ENCODE measurements at places on chromosomes 7 and 10.

- DNase-seq = no peak
Measured at GRCh38 chr10:77310288-77310840, 327.2 kb downstream of the KCNMA1 start.

- no peak for DNase-seq
Measured at GRCh38 chr10:48249004-48249762, 25.3 kb downstream of the FRMPD2 start.

DNA sequence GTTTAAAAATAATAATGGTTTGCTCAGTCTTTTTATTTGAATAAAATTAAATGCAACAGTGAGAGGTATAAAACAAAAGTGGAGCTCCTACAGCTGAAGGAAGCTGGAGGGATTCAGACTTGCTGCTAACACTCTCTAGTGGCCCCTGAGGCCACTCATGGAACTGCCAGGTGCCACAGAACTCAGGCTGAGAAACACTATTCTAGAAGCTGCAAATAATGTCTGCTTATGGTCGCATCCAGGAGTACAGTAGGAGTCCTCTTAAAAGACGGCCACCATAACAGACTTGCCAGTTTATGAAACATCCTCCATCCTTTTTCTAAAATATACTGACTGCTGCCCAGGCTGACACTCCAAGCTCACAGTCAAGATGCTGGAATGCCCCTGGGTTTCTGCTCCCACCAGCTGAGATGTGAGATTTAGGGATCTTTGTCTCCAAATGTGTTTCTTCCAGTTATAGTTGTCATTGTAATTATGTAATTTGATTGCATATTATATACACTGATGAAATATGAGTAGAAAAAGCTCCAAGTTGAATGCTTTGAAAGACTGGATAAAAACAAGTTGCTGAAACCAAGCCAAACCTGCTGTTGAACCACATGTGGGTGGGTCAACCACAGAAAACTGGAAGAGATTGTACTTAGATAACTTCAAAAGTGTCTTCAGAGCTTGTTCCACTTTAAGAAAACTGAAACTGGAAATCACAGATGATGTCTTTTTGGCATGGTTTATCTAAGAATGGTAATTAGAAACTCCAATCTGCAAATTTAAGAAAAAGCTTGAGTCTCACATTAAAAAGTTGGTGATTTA is 213.7 kb upstream of the AOAH start:
- DNase-seq = no peak

DNA sequence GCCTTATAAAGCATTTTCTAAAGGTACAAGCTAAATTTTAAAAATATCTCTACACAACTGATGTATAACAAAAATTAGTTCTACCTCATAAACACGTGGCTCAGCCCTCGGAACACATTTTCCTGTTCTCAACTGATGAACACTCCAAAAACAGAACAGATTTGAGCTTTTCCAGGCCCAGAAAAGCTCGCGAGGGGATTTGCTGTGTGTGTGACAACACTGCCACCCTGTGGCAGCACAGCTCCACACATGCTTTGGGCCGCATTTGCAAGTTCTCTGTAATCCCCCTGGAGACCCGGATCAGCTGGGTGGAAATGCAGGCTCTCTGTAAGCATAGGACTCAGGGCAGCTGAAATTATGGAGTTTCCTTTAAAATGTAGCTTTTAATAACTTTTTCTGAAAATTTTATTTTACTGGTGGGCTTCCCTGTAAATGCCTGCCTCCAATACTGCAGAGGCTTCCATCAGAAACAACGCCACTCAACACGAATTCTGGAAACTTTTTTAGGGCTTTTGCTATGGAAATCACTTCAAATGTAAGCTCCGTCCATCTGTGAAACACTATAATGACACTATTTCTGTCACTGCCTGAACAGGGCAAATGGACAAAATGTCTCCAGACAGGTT is 155.5 kb downstream of the COBL start:
- peak; percentile 85 for DNase-seq

- DNase-seq = no peak
Measured at GRCh38 chr10:123147635-123148413, at the start of gene HMX2. Gene HMX2, plus strand, starts transcription at chr10:123148136. Its CDS starts 243 bp downstream, at chr10:123148379.

DNA sequence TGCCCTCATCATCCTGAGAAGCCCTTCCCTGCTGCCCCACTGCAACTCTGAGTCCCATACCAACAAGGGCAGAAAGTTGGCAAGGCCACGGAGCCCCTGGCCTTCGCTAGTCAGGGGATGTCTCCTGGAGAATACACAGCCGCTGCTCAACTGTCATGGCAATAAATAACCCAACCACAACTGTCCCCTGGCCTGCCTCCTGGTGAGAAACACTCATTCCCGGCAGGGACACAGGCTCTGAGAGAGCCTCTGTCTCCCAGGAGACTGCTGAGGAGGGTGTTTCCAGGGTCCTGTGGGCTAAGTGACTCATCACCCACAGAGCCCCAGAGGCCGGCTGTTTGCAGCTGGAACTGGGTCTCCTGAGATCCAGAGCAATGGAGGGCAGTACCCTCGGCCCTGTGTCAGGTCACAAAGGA is 354.1 kb downstream of the TNS3 start:
- DNase-seq = no peak

- no peak for DNase-seq
Measured at GRCh38 chr7:21094589-21094988, 307.9 kb upstream of the SP8 start.

- peak; percentile 63 for DNase-seq
Measured at GRCh38 chr10:31602541-31603234, 283.7 kb downstream of the ZEB1 start.

DNA sequence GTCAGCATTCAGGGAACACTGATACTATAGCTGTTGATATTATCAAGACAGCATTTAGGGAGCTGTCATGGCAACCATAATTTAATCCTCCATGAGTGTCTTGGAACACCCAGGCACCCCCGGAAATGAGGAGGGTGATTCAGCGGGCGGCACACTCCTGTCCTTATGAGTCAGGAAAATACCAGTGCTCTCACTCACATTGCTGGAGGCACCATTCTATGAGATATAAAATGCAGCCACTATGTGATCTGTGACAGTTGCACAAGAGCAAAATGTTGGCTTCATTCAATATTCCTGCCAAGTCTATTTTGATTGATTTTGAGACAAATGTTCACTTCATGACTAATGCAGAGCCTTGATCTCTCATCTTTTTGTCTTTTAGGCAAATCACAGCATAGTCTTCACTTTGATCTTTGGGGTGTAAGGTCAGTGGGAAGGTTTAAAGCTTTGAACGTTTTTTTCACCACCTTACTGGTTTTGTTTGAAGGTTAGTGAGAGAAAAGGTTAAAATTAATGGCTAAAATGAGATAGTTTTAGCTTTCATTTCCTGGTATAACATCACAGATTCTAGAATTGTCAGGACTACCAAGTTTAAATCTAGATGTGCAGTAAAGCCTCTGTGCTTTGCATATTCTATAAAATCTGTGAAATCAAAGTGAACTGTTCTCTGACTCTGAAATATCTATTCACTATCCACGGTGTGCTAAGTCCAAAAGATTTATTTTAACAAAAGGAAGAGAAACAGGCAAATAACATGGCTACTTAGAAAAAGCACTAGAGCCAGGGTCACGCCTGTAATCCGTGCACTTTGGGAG is 12.4 kb upstream of the ARHGAP12 start:
- peak; percentile 47 for DNase-seq

DNA sequence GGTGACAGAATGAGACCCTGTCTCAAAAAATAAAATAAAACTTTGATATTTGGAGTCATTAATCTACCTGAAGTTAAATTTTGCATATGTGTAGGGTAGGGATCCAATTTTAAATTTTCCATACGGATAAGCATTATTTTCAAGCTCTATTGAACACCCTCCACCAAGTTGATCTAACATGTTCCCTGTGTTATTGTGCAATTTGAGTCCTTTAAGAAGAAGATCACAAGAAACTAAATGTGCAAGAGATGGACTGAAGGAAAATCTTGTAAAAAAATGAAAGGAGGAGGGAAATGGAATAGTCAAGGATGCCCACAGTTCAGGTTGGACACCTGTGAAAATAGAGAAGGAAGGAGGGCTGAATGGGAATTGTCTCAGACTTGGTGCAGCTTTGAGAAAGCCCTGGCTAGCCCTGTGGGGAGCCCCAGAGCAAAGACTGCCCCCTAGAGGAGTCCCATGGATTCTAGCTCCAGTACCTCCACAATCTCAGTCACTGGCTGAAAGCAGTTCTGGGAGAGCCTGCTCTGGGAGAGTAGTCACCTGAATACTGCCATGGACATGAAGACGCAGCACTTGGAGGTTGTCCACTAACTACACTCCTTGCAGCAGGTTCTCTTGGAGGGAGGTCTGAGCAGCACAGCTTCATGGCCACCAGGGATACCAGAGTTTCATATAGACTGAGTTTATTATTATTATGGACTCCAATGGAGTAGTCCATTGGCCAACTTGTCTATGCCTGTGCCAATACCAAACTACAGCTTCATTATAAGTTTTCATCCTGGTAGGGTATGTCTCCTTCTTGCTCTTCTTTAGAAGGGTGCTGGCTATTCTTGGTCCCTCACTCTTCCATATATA is 5.7 kb upstream of the TIAL1 start:
- DNase-seq = no peak

- DNase-seq = no peak
Measured at GRCh38 chr7:134905375-134905774, 80.9 kb upstream of the AGBL3 start.

- DNase-seq = no peak
Measured at GRCh38 chr7:20089431-20089830, 127.8 kb downstream of the MACC1 start.

DNA sequence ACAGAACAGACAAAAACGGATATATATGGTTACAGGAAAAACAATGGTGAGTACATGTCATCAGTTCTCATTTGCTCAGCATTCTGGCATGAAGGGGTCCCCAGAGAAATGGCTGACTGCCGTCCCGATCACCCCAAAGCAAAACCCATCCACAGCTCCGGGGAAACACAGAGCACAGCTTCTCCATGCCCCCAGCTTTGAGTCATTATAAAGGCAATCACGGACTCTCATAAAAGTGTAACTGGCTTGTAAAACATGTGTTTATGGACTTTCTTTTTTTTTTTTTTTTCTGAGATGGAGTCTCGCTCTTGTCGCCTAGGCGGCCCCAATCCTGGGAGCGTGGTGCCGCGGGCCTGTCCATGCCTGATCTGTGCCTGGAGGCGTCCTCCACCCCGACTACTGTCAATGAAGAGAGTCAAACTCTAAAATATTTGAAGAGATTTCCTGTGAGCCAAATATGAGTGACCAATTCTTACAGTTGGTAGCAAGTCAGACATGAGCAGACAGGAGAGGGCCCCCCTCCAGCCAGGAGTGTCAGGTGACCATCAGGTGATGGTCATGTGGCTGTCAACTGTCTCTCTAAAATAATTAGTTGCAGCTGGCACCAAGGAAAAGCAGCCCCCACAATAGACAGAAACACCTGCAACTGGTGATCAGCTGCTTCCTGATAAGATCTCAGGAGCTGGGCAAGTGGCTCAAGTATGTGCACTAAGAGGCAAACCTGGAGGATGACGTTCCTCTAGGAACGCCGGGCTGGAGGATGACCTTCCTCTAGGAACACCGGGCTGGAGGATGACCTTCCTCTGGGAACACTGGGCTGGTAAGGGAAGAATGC is 21.7 kb upstream of the NOM1 start:
- DNase-seq = no peak

DNA sequence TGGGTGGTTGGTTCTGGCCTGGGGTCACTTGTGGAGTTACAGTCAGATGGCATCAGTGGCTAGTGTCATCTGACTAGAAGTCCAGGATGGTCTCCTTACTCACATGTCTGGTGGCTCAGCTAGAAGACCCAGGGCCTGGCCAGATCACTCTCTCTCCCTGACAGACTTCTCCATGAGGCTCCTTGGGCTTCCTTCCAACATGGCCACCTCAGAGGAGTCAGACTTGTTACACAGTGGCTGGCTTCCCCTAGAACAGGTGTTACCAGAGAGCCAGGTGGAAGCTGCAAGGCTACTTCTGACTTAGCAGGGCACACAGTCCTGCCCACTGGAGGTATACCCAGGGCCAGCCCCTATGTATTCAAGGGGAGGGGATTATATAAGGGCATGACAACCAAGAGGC is 44.2 kb upstream of the MYL10 start:
- no peak for DNase-seq

DNA sequence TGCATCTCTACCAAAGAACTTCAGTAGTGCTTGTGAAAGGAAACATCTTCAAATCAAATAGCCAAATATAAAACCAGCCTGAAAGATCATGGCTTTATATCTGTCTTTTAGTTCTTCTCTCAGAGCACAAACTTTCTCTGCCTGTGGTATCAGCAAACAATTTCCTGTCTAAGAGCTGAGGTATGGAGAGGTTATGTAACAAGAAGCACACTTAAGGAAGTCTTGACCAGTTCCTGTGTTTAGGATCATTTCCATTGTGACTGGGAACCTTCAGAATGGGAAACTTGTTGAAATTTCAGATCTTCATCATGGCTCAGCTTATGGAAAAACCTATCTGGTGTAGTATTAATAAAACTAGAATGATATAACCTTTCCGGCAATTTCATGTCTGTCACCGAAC is 148.8 kb downstream of the MBL2 start:
- DNase-seq = no peak

- DNase-seq = no peak
Measured at GRCh38 chr7:66296557-66296956, 91.4 kb downstream of the TPST1 start.

DNA sequence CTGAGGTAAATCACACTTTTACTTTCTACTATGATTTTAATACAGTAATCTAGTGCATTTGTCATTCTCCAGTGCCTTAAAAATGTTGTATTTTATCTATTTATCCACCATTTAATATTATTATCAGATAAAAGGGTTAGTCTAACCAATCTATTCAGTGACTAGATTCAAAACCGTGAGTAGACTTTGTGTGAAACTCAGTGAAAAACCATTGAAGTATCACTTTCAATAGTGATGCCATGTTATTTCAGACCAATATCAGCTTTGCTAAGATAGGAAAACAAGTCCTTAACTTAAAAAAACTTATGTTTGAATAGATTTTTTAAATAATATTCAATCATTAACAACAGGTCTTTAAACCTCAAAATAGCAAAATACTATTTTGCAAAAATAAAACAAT is 1628.7 kb downstream of the REEP3 start:
- no peak for DNase-seq

DNA sequence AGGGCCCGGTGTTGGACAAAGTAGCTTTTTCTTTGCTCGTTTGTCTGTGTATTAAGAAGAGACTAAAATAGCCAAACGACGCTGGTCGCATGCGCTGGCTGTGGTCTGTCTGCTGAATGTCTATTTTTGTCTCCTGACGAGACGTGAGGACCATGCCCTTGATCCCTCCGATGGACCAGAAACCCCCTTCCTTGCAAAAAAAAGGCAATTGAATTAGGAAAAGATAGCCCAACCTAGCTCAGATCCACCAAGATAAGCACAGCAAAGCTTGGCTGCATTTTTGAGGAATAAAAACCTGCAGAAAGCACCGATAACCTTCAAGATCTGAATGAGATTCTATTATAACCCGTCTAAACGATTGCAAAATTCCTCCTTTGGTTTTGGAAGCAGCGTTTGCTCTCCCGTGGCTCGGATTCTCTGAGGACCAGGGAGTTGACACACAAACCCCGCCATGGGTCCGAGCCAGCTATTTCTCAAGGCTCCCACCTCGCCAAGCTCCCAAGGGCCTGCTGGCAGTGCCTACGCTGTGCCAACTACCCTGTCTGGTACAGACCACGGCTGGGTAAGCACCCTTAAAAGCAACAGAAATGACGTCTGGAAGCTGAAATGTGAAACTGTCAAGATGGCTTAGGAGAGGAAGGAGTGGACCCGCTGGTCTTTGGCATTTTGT is 17.7 kb upstream of the TTYH3 start:
- no peak for DNase-seq
